Effector memory CD4-positive, alpha-beta T cell (primary cell): ENCODE measurements at places on chromosomes 11 and 22.

GRCh38 chr11:17171343-17171742 is 36.4 kb downstream of the PIK3C2A start:
- H3K4me1 ChIP-seq: no peaks in the 10 kb centered on the region
- no peaks in the 10 kb centered on the region for H3K27me3 ChIP-seq
- H3K4me3 ChIP-seq: no peak overlapping the region
- peaks cover 8% of the 10 kb centered on the region for H3K36me3 ChIP-seq
- DNase-seq: no peak

DNA sequence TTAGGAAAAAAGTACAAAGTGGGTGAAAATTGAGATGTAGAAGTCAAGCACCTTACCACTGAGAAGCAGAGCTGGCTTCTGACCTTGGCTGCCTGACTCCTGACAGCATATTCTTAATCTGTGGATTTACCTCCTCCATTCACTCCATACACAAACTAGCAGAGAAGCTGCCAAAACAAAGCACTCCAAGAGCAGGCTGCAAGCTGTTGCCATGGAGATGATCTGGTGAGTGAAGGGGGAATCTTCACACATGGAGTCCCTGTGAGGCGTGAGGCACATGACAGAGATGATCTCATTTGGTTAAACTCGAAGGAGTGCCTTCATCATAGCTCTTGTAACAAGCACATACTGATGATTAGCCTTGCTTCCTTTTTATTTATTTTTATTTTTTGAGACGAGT is 16.1 kb downstream of the COMMD9 start:
- H3K36me3 ChIP-seq: peaks cover 55% of the 10 kb centered on the region
- H3K27me3 ChIP-seq: no peaks in the 10 kb centered on the region
- no peak overlapping the region for H3K27ac ChIP-seq
- H3K4me1 ChIP-seq: no peaks in the 10 kb centered on the region

- no peak overlapping the region for H3K27ac ChIP-seq
- no peaks in the 10 kb centered on the region for H3K4me1 ChIP-seq
- no peaks in the 10 kb centered on the region for H3K36me3 ChIP-seq
- no peak for DNase-seq
- H3K27me3 ChIP-seq: no peaks in the 10 kb centered on the region
Measured at GRCh38 chr11:7057641-7058040, 31.2 kb upstream of the RBMXL2 start.

GRCh38 chr11:7528514-7529049 is 14.8 kb downstream of the PPFIBP2 start:
- peaks cover 26% of the 10 kb centered on the region for H3K4me1 ChIP-seq
- no peaks in the 10 kb centered on the region for H3K27me3 ChIP-seq
- no peak overlapping the region for H3K27ac ChIP-seq
- H3K4me3 ChIP-seq: no peak overlapping the region

DNA sequence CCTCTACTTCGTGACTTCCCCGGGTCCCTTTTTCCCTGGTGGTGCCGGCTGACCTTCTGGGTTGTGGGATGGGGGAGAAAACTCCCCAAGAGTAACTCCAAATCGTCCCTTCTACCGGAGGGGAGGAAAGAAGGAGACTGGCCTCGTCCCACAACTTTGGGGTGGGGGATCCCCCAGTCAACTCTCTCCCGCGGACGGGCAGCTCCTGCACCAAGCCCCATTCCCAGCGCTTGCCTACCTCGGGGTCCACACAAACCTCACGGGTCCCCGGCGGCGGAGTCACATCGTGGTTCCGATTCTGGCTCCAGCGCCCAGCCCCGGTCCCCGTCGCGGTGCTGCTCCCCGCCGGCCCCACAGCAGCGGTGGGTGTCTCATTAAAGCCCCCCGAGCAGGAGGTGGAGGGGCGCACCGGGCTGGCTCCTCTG is 317 bp downstream of the BDNF start:
- peaks cover 19% of the 10 kb centered on the region for H3K4me1 ChIP-seq
- H3K4me3 ChIP-seq: no peak overlapping the region
- no peak overlapping the region for H3K27ac ChIP-seq
- no peak for DNase-seq

DNA sequence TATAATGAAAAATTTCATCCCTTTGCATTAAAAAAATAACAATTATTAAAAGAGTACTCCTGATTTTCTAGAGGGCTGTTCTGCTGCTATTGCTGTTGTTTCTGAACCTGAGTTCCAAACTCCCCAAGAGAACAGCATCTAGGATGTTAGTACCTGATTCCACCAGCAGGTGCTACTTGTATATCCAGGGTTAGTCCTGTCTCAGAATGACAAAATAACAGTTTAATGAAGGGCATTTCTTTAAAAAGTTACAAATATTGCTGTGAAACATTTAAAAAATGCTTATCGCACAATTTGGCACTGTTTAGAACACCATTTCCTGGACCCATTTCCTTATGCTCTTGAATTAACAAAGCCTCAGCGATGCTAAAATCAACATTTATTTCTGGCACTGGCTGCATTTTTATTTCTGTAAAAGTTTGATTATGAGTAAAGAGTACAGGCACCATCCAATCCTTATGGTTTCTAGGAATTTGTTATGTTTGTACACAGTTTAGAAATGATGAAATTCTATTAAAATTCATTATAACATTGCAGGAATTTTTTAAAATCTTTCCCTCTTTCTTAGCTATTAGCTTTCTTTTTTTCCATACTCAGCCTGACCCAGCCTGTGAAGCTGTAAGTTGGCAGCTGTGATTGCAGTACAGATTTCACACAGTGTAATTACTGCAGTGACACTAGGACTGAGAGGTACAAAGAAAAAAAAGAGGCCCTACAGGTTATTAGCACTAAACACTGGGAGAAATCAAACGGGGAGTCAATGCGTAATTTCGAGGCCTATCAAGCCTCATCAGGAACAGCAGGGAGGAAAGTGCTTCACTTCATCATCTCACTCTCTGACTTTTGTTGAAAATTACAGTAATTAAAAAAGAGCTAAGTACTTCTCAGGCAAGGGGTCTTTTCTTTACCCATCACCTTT is 208.8 kb downstream of the DCDC1 start:
- no peak overlapping the region for H3K27ac ChIP-seq
- H3K27me3 ChIP-seq: no peaks in the 10 kb centered on the region
- H3K4me3 ChIP-seq: no peak overlapping the region
- H3K36me3 ChIP-seq: no peaks in the 10 kb centered on the region
- no peak for DNase-seq

GRCh38 chr22:20503816-20504215 is 3.6 kb upstream of the MED15 start:
- peaks cover 3% of the 10 kb centered on the region for H3K4me1 ChIP-seq
- no peak overlapping the region for H3K4me3 ChIP-seq
- H3K36me3 ChIP-seq: no peaks in the 10 kb centered on the region
- no peak for DNase-seq
- no peak overlapping the region for H3K27ac ChIP-seq

- no peaks in the 10 kb centered on the region for H3K4me1 ChIP-seq
- no peaks in the 10 kb centered on the region for H3K27me3 ChIP-seq
- H3K27ac ChIP-seq: no peak overlapping the region
- DNase-seq: no peak
- H3K36me3 ChIP-seq: no peaks in the 10 kb centered on the region
- H3K4me3 ChIP-seq: no peak overlapping the region
Measured at GRCh38 chr11:122516686-122517085, 138.8 kb upstream of the UBASH3B start.
